ENCODE measurements at places on chromosomes 13 and 19.

- no peak for DNase-seq
These were observed 286.5 kb downstream of the PCDH17 start for GRCh38 chr13:57918086-57918485.

DNA sequence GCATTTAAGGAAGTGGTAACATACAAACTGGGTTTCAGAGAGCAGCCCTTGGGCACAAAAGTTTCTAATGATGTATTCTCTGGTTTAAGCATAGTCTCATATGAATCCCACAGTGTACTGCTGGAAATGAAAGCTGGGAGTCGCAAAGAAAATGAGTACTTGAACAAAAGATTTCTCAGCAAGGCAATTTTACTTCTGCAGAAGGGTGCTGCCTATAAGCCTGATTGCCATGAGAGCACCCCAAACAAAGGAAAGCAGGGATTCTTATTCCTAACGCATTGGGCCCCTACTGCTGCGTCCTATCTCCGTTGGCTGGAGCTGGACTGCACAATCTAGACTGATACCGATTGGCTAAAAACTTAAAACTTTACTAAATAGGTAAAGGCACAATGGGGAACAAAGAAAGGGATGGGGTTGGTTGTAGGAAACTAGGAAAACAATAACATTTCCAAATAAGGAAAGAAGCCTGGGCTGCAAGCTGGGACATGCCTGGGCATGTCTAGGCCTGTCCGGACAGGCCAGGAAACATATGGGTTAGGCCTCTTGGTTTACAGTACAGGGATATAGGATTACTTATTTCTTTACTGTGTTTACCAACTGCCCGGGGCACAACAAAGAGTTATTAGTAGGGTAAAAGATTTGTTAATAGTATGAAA is 27.4 kb upstream of the VN1R4 start:
- DNase-seq, result no peak

GRCh38 chr19:47499371-47499770 is 15.4 kb upstream of the KPTN start:
- no peak for DNase-seq

DNA sequence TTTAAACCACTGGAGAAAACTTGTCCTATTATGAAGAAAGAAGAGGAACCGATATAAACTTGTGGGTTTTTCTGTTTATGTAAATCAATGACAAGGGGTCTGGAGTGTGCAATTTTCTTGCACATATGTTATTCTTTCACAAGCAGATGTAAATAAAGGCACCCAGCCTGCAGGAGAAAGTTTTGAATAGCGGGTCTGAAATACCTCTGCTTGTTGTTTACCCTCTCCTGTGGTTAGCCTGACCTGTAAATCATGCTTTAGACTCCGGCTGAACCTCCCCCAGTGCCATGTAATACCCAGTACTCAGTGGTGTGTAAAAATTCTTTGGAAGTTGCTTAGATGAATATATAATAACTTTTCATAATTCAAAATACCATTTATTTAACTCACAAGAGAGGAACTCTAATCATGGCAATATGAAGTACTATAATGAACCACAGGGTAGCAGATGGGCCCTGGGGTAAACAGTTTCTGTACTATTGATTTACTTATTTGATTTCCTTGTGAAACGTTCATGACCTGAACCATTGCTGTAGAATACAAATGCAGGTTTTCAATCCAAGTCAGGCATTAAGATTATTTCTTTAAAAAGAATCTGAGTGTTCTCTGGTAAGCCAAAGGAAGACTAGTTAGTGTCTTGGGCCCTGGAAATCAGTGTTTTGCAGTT is 245.1 kb downstream of the LMO7 start:
- no peak for DNase-seq

DNA sequence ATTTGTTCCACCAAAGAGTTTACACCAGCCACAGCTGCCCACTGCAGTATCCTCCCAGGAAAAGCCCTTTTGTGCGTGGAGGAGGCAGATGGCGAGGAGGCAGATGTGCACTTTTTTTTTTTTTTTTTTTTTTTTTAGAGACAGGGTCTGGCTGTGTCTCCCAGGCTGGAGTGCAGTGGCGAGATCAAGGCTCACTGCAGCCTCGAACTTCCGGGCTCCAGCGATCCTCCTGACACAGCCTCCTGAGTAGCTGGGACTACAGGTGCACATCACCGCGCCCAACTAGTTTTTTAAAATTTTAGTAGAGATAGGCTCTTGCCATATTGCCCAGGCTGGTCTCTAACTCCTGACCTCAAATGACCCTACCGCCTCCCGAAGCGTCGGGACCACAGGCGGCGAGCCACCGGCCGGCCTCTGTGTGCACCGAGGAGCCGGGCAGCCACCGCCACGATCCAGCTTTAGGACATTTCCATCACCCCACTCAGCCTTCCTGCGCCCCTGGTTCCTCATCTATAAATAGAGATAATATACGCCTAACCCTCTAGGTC is 563 bp upstream of the PDCD5 start:
- DNase-seq, result no peak

- DNase-seq, result no peak
These were observed 24.6 kb upstream of the ATP1A3 start for GRCh38 chr19:42018503-42019193.

DNA sequence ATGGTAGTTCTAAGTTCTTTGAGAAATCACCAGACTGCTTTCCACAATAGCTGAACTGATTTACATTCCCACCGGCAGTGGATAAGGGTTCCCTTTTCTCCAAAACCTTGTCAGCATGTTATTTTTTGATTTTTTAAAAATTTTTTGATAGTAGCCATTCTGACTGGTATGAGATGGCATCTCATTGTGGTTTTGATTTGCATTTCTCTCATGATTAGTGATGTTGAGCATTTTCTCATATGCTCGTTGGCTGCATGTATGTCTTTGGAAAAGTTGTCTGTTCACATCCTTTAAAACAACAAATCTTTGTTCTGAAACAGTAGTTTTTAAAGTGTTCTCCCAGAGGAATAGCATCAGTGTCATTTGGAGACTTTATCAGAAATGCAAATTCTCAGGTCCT is 77.5 kb upstream of the POMP start:
- DNase-seq, result no peak

DNA sequence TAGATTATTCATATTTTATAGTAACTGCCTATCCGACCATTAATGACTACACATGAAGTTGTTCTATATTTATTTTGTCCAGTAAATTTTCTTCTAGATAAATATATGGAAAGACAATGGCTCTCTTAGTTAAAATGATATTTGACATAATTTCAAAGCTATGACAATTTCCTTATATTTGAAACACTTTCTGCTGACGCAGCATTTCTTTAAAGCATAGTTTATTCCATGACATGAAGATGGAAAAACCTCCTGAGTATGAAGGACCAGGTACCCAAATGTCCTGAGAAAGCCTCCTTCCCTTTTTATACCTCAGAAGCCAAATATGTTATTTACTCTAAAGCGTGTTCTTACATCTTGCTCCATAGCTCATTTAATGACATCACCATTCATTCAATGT is 831.6 kb downstream of the EFNB2 start:
- no peak for DNase-seq

DNA sequence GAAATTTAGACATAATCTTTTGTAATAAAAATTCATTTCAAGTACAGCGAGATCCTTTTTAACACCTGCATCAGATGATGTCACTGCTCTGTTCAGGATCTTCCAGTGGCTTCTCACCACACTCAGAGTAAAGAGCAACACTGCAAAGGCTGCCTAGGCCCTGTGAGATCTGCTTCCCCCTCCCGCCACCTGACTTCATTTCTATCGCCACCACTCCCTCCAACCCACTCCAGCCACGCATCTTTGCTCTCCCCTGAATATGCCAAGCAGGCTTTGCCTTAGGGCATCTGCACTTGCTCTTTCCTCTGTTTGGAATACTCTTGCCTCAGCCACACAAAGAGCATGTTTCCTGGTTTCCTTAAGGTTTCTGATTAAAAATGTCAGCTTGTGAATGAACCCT is 58.3 kb downstream of the MBNL2 start:
- no peak for DNase-seq

- DNase-seq, result no peak
These were observed 8.2 kb upstream of the LATS2 start for GRCh38 chr13:21069561-21070004.

DNA sequence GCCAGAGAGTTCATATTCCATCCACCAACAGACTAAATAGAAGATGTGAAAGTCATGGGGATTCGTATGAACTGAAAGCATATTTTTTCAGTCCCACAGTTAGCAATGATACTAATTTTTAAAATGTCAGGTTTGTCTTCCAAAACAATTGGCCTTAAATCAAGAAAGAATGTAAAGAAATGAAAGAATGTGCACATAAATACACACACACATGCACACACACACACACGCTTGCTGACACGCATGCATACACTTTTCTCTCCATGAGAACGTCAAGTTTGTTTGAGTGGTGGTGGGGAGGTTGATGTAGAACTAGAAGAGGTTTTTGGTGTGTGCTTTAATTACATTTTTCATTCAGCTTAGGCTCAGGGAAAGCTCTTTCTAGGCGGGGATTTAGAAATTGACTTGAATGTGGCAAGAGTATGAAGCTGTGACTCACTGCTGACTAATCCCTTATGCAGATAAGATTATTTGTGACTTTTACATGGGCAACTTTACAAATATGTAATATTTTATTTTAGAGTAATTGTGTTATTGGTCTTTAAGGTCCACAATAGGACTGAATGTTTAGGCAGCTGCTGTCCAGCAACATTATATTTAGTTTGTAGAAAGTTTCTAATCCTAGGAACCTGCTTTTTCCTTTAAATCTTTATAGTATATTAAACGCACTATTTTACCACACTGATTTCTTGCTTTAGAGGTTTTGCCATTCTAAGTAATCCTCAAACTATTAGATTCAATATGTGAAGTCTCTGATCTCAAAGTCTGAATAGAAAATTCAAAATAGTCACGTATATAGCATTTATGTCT is 18.8 kb downstream of the FLT1 start:
- DNase-seq, result no peak

DNA sequence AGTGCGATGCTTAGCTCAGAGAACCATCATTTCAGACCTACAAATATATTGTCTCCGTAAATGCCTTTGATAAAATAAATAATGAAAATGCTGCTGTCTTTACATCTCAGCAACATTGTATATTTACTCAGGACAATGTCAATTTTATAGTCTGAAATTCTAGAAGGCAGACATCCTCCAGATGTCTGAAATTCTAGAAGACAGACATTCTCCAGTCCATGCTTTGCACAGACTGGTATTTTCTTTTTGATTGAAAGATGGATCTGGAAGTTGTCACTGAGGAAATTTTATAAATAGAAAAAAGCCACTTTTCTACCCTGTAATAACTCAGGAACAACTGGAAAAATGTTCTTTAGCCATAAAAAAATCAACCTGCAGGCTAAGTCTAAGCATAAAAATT is 2293.3 kb downstream of the PCDH9 start:
- DNase-seq, result no peak

- DNase-seq, result no peak
These were observed 268.7 kb downstream of the SHISA2 start for GRCh38 chr13:25783076-25783475.

DNA sequence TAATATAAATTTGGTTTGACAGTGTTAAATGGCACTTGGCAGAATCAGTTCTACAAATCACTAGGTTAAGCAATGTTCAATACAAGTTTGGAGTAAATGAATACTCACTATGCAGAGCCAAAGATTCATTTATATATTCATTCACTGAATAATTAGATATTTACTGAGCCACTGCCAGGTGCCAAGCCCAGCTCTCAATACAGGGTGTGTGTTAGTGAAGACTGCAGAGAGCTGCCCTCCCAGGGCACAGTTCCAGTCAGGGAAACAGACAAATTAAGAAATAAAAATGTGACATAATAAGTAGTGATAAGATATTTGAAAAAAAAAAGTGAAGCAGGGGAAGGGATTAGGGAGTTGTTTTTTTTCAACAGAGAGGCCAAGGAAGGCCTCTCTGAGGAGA is 411.7 kb downstream of the KCNRG start:
- DNase-seq, result no peak

GRCh38 chr13:99312493-99312883 is 5.3 kb upstream of the GPR183 start:
- no peak for DNase-seq

GRCh38 chr13:111482806-111483620 is 162.6 kb downstream of the TEX29 start:
- no peak for DNase-seq

DNA sequence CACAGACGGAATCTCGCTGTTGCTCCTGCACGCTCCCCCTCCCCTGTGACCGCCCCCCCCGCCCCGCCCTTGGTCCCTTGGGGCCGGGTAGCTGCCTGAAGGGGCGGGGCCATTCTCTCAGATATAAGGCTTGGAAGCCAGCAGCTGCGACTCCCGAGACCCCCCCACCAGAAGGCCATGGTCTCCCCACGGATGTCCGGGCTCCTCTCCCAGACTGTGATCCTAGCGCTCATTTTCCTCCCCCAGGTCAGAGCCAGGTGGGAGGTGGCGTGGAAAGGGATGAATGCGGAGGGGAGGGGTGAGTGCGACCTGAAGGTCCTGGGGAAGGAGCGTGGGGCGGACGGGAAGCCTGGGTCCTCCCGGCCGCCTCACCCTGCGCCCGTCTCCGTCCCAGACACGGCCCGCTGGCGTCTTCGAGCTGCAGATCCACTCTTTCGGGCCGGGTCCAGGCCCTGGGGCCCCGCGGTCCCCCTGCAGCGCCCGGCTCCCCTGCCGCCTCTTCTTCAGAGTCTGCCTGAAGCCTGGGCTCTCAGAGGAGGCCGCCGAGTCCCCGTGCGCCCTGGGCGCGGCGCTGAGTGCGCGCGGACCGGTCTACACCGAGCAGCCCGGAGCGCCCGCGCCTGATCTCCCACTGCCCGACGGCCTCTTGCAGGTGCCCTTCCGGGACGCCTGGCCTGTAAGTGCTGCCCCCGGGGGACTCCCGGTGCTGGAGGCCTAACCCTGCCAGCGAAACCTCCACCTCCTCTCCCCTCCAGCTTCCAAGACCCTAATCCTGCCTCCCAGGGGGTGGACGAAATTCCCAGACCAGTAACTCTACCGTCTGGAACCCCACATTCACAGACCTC is at the start of gene DLL3:
DLL3 (plus strand) TSS at position 150 of the 845 bp plus-strand sequence; CDS start at position 178, 28 bp downstream.
- no peak for DNase-seq

- DNase-seq, result no peak
These were observed 12.3 kb upstream of the DNMT1 start for GRCh38 chr19:10207026-10207425.

DNA sequence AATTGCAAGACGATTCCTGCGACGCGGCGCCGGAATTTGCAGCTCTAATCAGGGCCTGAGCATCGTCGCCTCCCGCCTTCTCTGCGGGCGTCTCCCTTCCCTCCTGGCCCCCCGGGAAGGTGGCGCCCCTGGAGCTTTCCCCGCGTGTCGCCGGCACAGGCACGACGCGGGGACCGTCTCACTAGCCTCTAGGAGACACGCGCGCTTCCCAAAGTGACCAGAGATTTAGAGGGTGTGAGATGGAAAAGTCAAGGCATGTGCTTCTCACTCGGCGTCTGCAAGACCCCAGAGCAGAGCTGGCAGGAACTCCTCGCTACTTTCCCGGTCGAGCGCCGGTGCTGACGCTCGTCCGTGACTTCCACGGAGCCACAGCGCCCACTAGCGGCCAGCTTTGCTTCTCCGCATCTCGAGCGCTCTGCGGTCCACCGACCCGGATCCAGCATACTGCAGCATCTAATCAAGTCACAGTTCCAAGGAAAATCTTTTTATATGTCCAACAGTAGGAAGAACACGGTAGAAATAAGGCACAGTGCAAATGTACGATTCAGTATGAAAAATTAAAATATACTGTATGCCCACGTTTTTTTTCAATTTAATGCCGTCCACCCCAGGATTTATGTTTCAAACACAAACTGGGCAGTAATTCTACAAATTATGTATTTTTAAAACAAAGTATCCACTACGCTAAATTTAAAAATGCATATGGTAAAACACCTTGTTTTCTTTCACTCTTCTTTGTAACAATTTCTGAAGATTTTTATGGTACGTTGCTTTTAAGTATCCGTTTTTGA is 977 bp upstream of the EFNB2 start:
- DNase-seq, result peak; percentile 89
